ENCODE measurements at places on chromosomes 12 and 14. TPM values are rescaled to one million over a fixed set of nuclear protein-coding genes. Genes with fewer than 3 reads are reported as not detected.

Gene TRIM9
- total RNA-seq = 0.36 TPM

Gene RPAP3
- 19.2 TPM for total RNA-seq

Gene KCNH3
- 0.12 TPM for total RNA-seq

DNA sequence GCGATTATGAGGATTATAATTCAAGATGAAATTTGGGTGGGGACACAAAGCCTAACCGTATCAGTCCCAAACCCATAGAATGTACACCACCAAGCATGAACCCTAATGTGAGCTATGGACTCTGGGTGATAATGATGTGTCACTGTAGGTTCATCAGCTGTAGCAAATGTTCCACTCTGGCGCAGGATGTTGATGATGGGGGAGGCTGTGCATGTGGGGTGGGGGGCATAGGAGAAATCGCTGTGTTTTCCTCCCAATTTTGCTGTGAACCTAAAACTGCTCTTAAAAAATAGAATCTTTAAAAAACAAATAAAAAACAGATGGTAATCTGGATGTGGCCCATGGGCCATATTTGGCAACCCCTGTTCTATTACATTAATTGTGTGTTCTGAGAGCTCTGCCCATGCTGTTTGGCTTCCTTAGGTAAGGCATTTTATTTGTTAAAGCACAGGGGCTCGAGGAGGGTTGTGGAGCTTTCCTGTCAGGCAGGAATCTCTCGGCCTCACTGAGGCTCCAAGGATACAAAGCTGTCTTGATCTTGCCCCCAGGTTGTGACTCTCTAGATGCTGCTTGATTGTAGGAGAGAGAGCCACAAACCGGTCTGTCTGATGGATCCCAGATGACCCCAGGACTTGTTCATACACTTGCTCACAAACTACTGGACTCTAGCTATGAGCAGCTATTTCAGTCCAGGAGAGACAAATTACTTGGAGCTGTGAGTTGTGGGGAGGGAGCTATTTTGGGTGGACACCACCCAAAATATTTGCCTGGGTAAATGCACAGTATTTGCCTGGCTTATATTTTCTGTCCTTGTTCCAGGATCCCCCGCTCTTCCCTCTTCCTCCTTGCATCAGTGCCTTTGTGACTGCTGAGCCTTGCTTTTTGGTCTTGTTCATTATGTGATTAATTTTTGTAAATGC, 340.2 kb downstream of the MED13L start:
- DNase-seq = no peak

DNA sequence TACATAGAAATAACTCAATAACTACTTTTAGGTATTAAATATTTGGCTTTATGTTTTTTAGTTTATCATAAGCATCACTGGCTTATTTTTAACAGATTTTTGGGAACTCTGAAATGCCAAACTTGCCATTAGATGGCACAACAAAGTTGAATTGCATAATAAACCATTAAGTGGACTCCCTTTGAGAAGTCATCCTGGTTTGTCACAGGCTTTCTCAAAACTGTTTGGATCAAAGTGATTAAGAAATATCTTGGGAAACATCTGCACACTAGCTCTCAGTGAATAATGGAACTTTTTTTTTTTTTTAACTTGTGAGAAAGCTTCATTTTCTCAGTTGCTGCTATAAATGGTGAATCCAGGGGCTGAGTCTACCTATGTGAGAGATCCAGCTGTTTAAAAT, 4.3 kb downstream of the SLC16A7 start:
- no peak for DNase-seq

Gene NKX2-1
- total RNA-seq = not detected

- no peak for DNase-seq
These were observed 4.2 kb upstream of the CDC42BPB start for GRCh38 chr14:103061482-103061976.

Gene GPRC5D
- not detected for total RNA-seq

- DNase-seq = no peak
These were observed 242.3 kb upstream of the PDZRN4 start for GRCh38 chr12:40945772-40946171.

Gene LHX5
- total RNA-seq = not detected

- DNase-seq = no peak
These were observed 7.4 kb upstream of the ALDH1L2 start for GRCh38 chr12:105091476-105092206.

GRCh38 chr14:63508033-63508432, 35.1 kb downstream of the PPP2R5E start:
- no peak for DNase-seq

Gene TESPA1
- not detected for total RNA-seq

- no peak for DNase-seq
These were observed 2.5 kb downstream of the SSPN start for GRCh38 chr12:26197832-26198231.

DNA sequence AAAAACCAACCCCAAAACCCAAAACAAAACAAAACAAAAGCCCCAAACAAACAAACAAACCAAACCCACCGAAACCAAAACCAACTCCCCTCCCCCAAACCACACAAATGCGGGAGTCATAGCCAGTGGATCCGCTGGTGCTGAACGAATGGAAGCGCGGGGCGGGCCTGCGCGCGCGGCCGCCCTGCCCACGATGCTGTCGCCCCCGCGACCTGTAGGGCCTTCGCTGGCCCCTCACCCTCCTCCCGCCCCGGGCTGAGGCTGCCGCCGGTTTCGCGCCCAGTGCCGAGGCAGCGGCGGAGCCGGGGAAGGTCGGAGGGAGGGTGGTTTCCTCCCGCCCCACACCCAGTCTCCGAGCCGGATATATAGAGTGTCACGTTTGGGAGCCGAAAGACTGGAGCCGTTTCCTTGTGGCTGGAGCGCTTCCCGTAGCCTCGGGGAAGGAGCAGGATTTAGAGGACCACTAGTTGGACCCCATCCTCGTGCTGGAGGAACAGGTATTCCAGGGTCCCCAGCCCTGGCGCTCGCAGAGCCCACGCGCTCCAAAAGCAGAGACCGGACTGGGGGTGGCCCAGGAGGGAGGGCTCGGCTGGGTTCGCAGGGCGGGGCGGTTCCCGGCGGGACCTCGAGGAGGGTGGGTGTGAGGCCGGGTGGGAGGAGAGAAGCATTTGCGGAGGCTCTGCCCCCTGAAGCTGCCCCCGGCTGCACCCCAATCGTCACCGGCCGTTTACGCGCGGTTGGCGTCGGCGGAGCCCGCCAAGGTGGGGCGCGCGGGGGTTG, at the start of gene FAR2:
TSS of gene FAR2 (plus strand) at position 368 of the 780 bp plus-strand sequence. CDS start 121,172 bp downstream, outside the sequence.
- no peak for DNase-seq

DNA sequence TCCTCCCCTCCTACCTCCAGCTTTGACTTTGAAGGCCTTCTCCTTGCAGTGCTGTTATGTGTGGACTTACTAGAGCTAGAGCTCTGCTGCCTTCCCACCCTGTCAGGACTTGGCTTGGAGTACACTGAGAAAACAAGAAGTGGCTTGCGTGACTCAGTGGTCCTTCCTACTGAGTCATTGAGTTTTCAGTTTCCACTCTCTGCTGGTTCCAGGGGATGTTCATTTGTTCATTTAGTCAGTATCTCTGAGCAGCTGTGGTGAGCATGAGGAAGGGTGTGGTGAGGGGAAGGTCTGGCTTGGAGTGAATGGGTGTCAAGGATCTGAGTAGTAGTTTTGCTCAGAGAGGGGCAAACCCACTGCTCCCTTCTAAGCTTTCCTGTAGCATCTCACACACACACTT, 17.2 kb upstream of the ELK3 start:
- no peak for DNase-seq

DNA sequence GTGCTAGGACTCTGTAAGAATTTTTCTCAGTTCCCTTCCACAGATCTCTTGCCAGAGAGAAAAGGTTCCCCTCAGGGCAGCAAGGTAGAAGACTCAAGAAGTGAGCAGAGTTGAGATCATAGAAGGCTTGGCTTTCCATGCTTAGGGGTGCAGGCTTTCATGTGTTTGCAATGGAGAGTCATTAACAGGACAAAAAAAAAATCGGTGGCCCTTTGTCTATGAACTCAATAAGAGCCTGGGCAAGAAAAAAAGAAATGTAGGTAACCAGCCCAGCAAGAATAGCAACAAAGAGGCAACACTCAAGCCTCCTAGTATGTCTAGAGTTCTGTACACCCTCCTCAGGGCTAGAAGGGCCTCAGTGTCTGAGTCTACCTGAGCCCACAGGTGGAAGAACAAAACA, 23.4 kb upstream of the LRP6 start:
- DNase-seq = no peak

- no peak for DNase-seq
These were observed 1.3 kb downstream of the TM7SF3 start for GRCh38 chr12:27012982-27013255.

Data from epithelial cell of proximal tubule (primary cell).